Head of caudate nucleus (tissue), 42 donors: ENCODE measurements at places on chromosomes 3 and 15.

- DNase-seq: no peak
These were observed 68.2 kb upstream of the GSK3B start for GRCh38 chr3:120162400-120162799.

DNA sequence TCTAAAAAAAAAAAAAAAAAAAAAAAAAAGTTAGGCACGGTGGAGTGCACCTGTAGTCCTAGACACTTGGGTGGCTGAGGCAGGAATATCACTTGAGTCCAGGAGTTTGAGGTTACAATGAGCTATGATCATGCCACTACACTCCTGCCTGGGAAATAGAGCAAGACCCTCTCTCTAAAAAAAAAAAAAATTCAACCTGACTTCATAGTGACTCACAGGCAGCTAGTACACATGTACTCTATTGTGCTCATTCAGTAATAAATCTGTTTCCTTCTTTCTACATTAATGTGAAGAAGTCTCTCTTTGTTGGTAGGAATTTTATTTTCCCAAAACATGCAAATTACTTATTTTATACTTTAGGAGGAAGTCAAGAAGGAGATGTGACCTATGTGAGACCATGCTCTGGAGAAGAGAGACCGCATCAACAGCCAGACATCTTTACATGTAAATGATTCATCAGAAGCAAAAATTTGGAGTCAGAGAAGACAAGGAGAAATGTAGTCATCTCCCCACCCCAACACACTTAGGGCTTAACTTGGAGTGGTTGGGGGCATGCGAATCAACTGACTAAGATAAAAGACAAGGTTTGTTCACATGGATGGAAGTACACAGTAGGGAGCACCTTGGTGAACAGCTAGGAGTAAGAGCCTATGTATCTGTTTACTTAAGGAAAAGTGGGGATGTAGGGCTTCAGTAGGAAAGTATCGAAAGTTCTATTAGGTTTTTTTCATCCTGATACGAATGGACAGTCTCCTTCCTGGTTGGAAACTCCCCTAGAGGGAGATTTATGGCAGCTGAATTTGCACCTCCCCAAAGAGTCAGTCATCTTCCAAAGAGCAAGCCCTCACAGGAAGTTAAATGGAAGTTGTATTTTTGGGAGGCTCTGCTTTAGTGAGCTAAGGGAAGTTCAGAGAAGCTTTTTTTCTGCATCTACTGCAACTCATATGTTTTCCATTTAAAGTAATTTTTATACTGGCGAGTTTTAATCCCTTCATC is 23.0 kb upstream of the NMD3 start:
- no peak for DNase-seq

DNA sequence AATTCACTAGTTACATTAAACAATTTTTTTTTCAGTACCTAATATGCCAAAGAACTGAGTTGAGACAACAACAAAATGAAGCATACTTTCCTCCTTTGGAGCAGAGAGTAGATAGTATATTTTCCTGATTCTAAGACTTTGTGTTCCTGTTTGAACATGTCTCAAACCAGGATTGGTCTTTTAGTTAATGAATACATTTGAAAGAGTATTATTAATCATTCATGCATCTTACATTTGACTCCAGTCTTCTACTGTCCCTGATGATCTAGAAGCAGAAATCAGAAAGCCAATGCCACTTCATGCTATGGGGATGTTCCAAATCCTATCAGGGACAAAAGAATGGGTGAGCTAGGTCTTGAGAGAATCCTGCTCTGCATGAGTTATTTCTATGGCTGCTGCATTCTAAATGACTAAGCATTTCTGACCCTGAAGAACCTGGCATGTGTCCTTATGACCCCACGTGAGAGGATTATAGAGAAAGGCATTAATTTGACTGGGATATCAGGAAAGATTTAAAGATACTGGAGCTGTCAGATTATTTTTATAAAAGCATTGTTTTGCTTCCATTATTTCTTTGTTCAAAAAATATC is 32.9 kb upstream of the MBNL1 start:
- no peak for DNase-seq

DNA sequence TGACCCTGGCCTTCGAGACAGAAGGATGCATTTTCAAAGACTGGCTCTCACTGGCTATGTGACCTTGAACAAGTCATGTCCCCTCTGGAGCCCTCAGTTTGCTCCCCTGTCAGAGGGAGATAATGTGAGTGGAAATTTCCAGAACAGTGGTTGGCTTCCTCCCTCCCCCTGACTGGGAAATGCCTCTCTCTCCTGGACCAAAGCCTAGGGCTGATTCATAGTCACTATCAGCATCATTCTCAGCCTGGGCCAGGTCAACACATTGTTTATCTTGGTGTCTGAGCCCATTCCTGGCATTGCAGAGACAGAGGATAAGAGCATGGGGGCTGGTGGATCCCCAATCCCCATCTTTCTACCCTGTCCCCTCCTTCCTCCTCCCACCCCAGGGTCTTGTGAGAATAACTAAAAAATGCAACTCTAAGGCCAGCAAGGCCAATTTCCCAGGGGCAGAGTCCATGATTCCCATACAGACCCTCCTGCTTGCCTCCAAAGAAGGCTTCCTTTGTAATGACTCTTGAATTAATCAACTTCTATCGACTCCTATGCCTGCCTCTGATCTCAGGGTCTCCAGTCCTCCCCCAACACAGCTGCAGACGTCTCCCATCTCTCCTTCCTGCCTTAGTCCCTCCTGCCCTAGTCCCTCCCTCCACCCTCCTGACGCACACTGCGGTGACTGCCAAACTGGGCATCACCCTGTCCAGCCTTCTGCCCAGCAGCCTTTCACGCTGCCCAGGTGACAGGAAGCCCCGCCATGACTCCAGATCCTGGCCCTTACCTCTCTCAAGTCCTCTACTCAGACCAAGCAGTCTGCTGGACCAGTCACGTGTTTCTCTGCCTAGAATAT is 35.4 kb upstream of the CORO2B start:
- no peak for DNase-seq

GRCh38 chr15:87871731-87872320 is 384.7 kb downstream of the NTRK3 start:
- DNase-seq: no peak

- DNase-seq: no peak
These were observed 852.4 kb downstream of the TUSC7 start for GRCh38 chr3:117562000-117562399.

DNA sequence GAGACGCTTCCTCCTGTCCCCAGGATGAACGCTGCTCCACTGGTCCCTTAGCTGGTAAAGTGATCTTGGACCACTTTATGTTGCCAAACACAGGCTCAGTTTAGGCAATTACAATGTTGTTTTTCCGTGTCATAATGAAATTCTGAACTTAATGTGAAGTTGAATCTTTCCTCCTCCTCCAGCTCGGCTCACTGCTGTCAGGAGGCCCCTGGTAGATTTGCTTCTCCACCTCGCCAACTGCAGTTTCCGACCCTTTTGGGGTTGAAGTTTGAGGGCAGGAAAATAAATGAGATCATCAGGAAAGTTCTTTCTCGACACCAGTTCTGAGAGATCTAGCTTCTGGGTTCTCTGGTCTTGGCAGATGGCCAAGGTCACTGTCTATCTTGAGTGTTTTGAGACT is 27.8 kb downstream of the CFAP161 start:
- no peak for DNase-seq

GRCh38 chr3:192892981-192893700 is 24.5 kb downstream of the MB21D2 start:
- DNase-seq: no peak

DNA sequence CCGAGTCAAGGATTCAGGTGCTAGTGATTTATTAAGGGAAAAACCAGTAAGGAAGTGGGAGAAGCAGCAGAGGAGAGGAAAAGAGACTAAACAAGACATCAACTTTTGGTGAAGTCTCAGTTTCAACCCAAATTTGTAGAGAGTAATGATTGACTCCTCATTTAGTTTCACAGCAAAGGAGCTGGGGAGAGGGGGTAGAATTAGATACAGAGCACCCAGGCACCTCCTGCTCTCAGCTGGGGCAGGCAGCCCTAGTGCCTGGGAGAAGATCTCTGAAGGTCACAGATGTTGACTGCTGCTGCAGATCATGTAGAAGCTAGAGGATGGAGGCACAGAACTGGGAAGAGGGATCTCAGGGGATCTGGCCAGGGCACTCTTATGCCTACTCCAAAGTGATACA is 29.1 kb downstream of the RPL39L start:
- no peak for DNase-seq

- no peak for DNase-seq
These were observed 13.9 kb downstream of the ISLR2 start for GRCh38 chr15:74144153-74144775.

GRCh38 chr15:96106181-96106580 is 224.3 kb upstream of the NR2F2 start:
- no peak for DNase-seq

GRCh38 chr15:31344266-31344665 is 17.6 kb downstream of the KLF13 start:
- no peak for DNase-seq

- DNase-seq: no peak
These were observed 187.9 kb downstream of the CNTN3 start for GRCh38 chr3:74426571-74426970.

DNA sequence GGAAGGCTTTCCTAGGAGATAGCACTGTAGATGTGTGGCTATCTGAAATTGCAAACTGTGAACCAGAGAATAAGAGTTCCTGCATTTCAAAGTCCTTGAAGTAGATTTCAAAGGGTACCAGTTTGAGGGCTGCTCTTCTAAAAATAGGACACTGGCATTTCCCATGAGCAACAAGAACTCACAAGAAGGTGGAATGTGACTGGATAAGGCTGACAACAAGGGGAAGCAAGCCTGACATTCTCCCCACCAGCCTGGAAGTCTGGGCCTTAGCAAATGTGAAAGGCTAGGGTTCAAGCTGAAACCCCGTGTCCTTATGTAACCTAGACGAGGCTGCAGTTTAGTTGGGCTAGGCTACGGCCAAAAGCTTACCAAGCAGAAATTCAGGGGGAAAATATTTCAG is 18.7 kb upstream of the TJP1 start:
- no peak for DNase-seq

GRCh38 chr15:73990250-73991005 is 1.7 kb downstream of the STOML1 start:
- DNase-seq: no peak

GRCh38 chr15:80251428-80252120 is 439 bp downstream of the CTXND1 start:
- DNase-seq: no peak

DNA sequence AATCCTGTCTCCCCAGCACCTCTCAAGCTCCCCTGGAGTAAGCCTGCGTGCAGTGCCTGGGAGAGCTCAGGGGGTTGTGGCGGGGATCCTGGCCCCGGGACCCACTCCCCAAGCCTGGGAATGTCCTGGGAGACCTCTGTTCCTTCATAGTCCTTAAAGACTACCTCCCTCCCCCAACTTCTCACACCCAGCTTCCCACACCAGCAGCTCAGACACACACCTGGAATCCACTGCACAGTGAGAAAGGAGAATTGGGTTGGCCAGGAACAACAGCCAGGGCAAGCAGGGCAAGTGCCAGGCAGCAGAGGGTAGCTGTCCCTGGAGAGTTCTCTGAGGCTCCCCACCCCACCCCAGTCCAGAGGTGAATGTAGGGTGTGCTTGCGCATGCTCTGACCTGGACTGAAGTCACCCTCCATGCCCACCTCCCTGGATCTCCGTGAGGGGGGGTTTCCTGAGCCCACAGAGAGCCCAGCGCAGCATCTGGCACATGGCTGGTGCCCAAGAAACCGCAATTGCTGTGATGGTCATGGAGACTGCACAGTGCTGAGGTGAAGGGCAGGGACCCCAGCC is 22.2 kb downstream of the PSTPIP1 start:
- no peak for DNase-seq

DNA sequence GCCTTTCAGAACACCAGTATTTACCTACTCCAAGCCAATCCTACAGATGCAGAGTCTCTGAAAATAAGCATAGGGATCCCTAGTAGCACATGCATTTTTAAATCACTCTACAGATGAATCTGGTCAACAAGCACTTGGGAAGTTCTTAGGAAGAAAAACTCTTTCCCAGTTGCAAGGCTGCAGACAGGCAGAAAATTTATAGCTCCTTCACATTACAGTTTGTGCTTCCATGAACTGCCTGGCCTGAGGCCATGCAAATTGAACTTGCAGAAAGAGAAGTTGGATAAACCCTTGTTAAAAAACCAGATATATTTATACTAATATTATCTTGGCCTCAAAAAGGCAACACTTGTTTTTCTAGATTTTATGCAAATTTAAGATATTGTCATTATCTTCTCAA is 256.9 kb downstream of the EPHA3 start:
- no peak for DNase-seq

GRCh38 chr15:52408823-52409222 is 113.2 kb upstream of the MYO5C start:
- DNase-seq: no peak

- DNase-seq: no peak
These were observed 74.5 kb downstream of the SPTSSB start for GRCh38 chr3:161296814-161297213.

- no peak for DNase-seq
These were observed 41.1 kb upstream of the UBE2E2 start for GRCh38 chr3:23161896-23162570.

DNA sequence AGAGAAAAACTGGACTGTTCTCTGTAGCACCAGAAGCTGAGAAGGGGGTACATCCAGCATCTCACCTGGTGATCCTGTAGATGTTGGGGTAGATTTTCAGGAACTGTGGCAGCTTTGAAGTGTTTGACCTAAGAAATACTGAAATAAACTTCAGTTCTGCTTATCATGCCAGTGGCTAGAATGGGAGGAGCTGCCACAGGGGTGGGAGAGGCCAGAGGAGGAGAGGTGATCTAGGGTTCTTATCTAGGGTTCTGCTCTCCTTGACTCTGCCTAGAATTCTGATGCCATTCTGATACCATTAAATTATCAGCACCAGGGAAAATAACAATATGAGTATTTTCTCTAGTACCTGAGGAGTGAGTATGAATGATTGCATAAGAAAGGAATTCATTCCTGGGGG is 10.2 kb upstream of the CPOX start:
- DNase-seq: no peak

DNA sequence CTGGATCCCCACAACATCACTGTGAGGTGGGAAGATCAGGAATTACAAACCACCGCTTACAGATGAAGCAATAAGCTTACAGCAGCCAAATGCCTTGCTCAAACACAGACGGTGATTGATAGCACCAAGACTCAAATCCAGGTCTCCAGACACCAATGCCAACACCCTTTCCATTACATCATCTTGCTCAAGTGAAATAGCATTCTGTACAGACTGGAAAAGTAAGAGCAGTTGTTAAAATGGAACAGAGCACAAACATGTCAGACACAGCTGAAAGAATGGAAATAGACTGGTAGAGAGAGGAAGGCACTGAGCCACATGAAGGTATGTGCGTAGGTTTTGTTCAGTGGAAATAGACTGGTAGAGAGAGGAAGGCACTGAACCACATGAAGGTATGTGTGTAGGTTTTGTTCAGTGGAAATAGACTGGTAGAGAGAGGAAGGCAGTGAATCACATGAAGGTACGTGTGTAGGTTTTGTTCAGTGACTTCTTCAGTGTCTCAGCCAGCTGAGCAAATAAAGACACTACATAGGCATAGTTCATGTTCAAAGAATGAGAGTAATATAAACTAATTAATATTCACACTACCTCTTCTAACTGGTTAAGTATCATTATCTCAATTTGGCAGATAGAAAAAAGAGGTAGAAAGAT is 15.6 kb downstream of the CLDN1 start:
- no peak for DNase-seq

- DNase-seq: peak; percentile 28
These were observed 781 bp upstream of the DAG1 start for GRCh38 chr3:49469037-49469935.

- no peak for DNase-seq
These were observed 5.2 kb downstream of the C3orf49 start for GRCh38 chr3:63824309-63824708.
